ENCODE measurements at places on chromosomes 13 and 19.

GRCh38 chr13:29487466-29488454 lies 107.7 kb downstream of the SLC7A1 start:
- no peak for DNase-seq

DNA sequence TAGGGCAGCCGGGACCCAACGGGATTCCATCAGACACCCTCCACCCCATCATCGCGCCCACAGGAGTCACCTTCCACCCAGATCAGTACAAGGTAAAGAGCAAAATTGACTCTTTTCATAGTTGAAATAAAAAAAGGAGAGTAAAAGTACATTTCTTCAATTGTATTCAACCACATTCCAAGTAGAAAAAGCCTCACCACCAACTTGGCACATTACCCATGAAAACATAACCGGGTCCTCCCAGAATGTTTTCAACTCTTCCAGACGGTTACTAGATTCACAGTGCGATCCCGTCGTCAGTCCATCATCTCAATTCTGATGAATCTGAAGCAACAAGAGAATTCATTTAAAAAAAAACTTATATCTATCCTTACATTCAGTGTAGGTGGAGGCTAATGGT lies 125.2 kb downstream of the RAB20 start:
- DNase-seq, result no peak

DNA sequence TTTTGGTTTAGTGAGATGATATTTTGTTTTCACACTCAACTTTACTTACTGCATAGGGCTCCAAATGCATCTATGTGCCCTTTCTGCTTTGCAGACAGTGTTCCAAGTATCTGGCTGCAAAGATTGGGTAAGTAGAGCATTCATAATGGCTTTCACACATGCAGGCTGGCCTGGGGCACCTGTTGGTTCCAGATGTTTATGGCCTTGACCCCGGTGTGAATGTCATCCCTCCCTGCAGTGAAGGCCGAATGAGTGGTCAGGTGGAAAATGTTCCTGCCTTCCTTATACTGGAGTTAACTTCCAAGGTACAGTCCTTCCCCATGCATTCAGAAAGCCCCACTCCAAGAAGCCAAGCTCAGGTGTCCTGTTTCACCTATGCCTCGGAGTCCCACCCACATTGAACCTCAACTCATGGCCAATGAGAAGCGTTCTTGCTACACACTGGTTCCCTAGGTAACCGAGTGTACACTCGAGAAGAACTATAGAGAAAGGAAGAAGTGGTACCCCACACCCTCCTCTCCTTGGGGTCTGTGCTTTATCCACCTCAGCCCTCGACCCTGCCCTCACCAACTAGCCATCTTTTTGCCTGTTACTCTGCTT lies 23.0 kb upstream of the ZNF536 start:
- no peak for DNase-seq

- no peak for DNase-seq
Measured at GRCh38 chr13:102651392-102651791, 43.5 kb downstream of the METTL21C start.

DNA sequence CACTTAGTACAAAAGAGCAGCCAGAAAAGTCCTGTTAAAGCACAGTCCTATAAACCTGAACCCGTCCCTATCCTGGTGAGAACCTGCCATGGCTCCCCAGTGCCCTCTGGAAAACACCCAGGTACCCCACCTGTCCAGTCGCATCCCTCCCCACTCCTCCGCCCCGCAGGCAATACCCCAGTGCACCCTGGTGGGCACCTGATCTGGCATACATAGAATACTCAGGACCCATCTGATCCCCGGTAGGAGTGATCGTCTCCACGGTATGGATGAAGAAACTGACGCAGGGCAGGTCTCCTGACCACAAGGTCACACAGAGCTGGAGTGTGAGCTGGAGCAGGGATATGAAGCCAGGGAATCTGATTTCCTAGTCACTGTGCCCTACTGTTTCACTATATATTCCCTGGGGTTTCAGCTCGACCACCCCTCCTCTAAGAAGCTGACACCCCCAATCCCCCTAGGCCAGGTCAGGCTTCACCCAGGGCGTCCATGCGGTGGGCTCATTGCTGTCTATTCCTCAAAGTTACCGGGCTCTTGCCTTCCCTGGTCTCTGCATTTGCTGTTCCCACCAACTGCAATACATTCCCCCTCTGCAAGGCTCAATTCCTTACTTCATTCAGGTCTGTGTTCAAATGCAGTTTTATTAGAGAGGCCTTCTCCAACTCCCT lies 12.6 kb downstream of the FBXO46 start:
- no peak for DNase-seq

DNA sequence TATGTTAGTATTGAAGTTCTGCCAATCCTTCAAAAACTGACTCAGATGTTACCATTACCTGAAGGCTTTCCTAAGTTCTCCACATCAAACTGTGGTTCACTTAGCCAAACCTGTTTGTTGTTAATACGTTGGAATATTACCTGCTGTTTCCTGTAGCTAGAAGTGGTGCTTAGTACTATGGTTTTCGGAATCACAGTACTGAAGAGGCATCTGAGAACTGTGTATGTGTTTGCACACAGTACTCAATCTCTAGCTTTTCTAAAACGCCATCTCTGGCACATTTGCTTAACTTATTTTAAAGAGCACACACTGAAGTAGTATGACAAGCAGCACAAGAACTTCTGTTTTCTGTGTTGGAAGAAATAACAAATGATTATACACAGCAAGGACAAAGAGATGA lies 248.2 kb downstream of the SHISA2 start:
- no peak for DNase-seq

DNA sequence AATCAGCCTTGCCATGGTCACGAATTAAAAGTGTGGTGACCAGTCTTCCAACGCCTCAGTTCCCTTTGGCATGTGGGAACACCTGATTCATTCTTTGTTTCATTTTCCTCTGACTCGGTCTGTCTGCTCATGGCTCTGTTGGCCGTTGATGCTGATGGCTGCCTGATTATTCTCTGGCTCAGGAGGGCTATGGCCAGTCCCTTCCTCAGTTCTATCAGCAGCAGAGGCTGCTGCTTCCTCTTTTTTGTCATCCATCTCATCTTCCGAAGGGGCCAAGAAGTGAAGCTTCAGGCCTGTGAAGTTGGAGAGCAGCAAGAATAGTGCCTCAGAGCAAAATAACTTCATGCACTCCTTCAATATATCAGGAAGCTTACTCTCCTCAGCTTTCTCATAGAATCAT lies 9.5 kb upstream of the MLNR start:
- no peak for DNase-seq

GRCh38 chr19:5281588-5281987 lies 59.0 kb downstream of the PTPRS start:
- DNase-seq, result no peak

- DNase-seq, result no peak
Measured at GRCh38 chr19:5809469-5809868, 4.6 kb downstream of the NRTN start.

DNA sequence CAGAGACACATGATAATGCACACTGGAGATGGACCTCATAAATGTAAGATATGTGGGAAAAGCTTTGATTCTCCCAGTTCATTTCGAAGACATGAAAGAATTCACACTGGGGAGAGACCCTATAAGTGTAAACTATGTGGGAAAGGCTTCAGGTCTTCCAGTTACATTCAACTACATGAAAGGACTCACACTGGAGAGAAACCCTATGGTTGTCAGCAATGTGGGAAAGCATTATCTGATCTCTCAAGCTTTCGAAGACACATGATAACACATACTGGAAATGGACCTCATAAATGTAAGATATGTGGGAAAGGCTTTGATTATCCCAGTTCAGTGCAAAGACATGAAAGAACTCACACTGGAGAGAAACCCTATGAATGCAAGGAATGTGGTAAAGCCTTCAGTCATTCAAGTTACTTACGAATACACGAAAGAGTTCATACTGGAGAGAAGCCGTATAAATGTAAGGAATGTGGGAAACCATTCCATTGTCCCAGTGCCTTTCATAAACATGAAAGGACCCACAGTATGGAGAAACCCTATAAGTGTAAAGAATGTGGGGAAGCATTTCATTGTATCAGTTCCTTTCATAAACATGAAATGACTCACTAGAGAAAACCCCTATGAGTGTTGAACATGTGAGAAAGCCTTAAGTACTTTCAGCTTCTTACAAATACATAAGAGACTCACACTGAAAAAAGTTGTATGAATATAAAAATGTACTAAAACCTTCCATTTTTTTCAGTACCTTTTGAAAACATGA lies 14.7 kb downstream of the ZNF441 start:
- no peak for DNase-seq

DNA sequence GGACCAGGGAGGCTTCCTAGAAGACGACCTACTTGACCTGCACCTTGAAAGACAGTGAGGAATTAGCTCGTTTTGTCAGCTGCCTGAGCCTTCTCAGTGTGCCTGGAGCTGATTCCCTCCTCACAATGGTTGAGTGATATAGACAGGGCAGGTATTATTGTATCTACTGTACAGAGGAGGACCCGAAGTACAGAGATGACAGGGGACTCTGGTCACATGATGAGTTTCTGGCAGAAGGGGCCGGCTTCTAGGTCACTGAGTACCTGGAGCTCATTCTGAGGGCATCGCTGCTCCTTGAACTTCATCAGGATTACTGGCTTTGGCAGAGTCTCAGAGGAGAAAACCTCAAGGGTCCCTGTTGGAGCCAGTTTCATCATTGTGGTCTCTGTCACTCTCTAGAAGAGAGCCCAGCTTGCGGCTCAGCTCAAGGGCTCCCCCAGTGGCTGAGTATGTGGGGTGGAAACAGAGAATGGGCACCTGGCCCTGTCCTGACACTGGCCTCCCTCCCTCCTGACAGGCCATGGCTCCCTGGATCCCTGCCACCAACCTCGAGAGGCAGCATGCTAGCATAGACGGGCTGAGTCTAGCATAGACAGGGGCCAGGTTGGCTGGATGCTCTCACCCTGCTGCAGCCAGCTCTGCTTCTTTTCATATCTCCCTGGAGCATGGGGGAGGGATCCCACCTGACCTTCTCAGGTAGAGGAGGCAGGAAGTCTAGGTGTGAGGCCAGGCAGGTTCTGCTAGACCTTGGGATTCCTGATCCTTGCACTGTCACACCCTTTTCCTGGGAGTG lies 38.7 kb downstream of the NFIX start:
- DNase-seq, result peak; percentile 70

GRCh38 chr13:25874907-25875306 lies 176.9 kb downstream of the SHISA2 start:
- no peak for DNase-seq

GRCh38 chr13:85074543-85075313 lies 724.5 kb downstream of the SLITRK6 start:
- DNase-seq, result no peak

- DNase-seq, result no peak
Measured at GRCh38 chr13:113967206-113967720, 6.6 kb downstream of the C13orf46 start.

GRCh38 chr13:78657699-78658629 lies 991 bp downstream of the OBI1 start:
- no peak for DNase-seq

DNA sequence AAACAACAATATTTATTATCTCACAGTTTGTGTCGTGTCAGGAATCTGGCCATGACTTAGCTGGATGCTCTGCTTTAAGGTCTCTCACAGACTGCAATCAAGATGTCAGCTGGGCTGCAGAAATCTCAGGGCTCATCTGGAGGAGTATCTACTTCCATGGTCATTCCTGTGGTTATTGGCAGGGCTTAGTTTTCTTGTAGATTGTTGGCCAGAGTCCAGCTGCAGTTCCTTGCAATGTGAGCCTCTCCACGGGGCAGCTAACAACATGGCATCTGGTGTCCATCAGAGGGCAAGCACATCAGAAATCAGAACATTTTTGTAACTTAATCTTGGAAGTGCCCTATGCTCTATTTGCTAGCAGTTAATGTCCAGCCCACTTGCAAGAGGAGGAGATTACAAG lies 45.7 kb upstream of the TDRD3 start:
- no peak for DNase-seq

DNA sequence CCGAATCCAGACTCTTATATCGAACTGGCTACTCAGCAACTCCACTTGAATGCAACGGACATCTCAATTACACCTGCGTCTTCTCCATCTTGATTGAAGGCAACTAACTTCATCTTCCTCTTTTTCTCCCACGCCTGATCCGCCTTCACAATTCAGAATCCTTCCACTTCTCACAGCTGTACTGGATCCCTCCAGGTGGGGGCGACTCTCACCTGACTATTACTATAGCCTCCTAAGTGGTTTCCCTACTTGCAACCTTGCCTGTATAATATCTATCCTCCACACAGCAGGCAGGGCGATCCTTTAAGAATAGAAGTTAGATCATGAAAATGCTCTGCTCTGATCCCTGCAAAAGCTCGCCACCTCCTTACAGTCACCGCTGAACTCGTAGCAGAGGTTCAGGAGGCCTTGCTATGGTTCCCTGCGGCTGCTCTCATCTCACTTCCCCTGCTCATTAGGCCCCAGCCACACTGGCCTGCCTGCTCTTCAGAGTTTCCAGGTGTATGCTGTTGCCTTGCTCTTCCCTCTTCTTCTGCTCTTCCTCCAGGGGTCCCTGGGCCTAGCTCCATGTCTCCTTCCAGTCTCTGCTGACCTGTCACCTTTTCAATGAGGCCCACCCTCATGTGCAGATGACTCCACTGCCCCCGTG lies 31.9 kb downstream of the RFXAP start:
- DNase-seq, result no peak

DNA sequence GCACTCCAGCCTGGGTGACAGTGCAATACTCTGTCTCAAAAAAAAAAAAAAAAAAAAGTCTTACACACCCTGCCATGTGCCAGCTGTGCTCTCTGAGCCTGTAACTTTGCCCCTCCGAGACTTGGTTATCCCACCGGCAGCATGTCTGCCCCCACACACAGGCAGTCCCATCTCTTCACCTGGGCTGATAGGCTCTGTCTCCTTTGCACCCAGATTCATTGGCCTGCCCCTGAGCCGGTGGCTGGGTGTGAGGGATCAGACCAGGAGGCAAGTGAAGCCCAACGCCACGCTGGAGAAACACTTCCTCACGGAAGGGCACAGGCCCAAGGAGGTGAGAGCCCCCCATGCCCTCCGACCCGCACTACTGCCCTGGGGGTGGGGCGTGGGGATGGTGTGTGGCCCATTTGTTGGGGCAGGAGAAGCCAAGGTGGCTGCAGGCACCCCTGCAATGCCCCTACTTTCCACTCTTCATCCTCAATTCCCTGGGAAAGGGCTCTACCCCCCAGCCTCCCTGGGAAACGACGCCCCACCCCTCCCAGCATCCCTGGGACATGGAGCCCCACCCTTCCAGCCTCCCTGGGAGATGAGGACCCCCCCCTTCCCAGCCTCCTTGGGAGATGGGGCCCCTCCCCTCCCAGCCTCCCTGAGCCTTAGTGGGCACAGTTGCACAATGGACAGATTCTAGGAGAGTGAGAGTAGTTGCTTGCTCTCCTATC lies 45.3 kb downstream of the CERS4 start:
- no peak for DNase-seq

- DNase-seq, result peak; percentile 81
Measured at GRCh38 chr19:38224014-38224862, at the start of gene DPF1. Gene DPF1, minus strand, starts transcription at chr19:38224222. Its CDS starts 80 bp downstream, at chr19:38224142.

- DNase-seq, result no peak
Measured at GRCh38 chr19:5271145-5271544, 69.5 kb downstream of the PTPRS start.

- DNase-seq, result no peak
Measured at GRCh38 chr19:56312787-56313657, 1.6 kb downstream of the ZSCAN5A start.
